ENCODE measurements at places on chromosomes 7 and 10. TPM values are rescaled to one million over a fixed set of nuclear protein-coding genes. Genes with fewer than 3 reads are reported as not detected.

SPDYE6 gene
- not detected for polyA plus RNA-seq

POLR1F gene
- 9.3 TPM for polyA plus RNA-seq

PNLIP gene
- polyA plus RNA-seq: 6.7 TPM

DNA sequence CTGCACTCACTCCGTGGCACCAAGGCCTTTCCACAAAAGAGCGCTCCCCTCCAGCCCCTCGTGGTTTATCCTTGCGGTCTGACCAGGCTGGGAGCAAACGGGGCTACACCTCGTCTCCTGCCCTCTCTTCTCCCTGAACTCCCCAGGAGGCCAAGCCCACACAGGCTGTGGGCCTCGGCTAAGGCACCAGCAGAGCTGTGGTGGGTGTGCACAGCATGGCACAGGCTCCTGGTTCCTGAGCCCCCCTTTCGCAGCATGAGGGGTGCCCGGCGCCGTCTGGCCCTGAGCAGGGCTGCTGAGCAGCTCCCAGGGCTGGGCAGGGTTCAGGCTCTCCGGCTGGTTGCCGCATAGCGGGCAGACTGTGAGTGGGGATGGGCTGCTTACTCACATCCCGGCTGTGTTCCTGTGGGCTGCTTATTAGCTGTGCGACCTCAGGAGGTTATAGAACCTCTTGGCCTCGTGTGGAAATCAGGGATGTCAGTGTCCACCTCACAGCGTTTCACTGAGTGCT is 90.4 kb downstream of the ZMIZ1 start:
- H3K4me1 ChIP-seq: peaks cover 96% of the 10 kb centered on the region
- no peak for DNase-seq
- peak overlapping the region; percentile 86 for H3K27ac ChIP-seq
- peaks cover 23% of the 10 kb centered on the region for H3K36me3 ChIP-seq
